IMR-90 (cell line): ENCODE measurements at places on chromosomes 2 and 18. TPM values are rescaled to one million over a fixed set of nuclear protein-coding genes. Genes with fewer than 3 reads are reported as not detected.

Gene SPAG16
- 7.3 and 16.9 TPM in 2 replicates for total RNA-seq

Gene POMC
- total RNA-seq = not detected in 2 replicates

Gene AGXT
- not detected in 2 replicates for total RNA-seq

Gene MSTN
- under 0.01 TPM in 1 of 2 replicates, not detected in the other for total RNA-seq

Gene KCNK3
- under 0.01 TPM in 2 replicates for total RNA-seq

Gene ESPNL
- 1.4 and 2.0 TPM in 2 replicates for total RNA-seq

Gene VWC2L
- total RNA-seq = not detected in 2 replicates

Gene SETBP1
- 0.28 and 0.36 TPM in 2 replicates for total RNA-seq

Gene ALKAL2
- not detected in 2 replicates for total RNA-seq

Gene REG3A
- not detected in 2 replicates for total RNA-seq
